ENCODE measurements at places on chromosomes 11 and 22. TPM values are rescaled to one million over a fixed set of nuclear protein-coding genes. Genes with fewer than 3 reads are reported as not detected.

The MOV10L1 gene
- total RNA-seq, result 1.6 TPM

DNA sequence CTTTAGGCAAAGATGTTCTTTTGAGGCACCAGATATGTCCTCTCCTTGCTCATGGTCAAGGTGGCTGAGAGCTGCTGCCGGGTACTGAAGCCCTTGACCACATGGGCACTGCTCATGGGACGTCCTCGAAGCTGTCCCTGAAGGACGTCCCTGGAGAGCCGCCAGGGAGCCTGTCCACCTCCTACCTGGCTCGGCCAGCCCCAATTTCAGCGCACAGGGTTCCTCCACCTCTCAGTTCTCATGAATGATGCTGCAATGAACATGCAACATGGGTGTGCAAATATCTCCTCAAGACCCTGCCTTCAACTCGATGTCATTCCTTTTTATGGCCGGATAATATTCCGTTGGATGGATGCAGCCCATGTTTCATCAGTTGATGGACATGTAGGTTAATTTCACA lies 24.4 kb upstream of the TOLLIP start:
- no peaks in the 10 kb centered on the region for H3K36me3 ChIP-seq
- H3K27me3 ChIP-seq, result no peaks in the 10 kb centered on the region
- H3K4me3 ChIP-seq, result no peak overlapping the region

GRCh38 chr22:19802894-19803735 lies 42.5 kb downstream of the TBX1 start:
- no peak for DNase-seq
- H3K4me3 ChIP-seq, result no peak overlapping the region
- H3K27ac ChIP-seq, result no peak overlapping the region
- no peaks in the 10 kb centered on the region for H3K36me3 ChIP-seq

The PRG3 gene
- total RNA-seq, result not detected

- peaks cover 54% of the 10 kb centered on the region for H3K36me3 ChIP-seq
- H3K27ac ChIP-seq, result no peak overlapping the region
- no peaks in the 10 kb centered on the region for H3K4me1 ChIP-seq
Measured at GRCh38 chr22:30348809-30349208, 7.9 kb downstream of the SF3A1 start.
